HFFc6 (cell line): ENCODE measurements at places on chromosomes 2 and 18.

DNA sequence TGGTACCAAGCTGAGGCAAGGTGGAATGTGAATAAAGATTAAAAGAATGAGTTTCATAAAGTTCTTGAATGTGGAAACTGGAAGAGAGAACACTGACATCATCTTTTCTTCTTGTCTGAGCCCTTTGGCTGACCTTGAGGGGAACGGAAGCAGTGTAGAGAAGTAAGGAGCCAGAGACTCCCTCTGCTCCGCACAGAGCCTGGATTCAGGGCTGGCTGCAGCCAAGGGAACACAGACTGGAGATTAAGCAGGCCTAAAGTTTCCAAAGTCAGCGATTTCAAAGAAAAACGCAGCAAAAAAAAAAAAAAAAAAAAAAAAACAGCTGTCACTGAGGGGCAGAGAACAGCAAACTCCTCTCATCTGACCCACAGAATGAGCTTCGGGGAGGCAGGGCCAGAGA lies 19.3 kb upstream of the ALK start:
- DNase-seq, result no peak
- no peak overlapping the region for H3K4me3 ChIP-seq
- H3K27me3 ChIP-seq, result no peaks in the 10 kb centered on the region; the same call in none of the 2 replicates
- no peak overlapping the region for H3K27ac ChIP-seq

GRCh38 chr2:82224301-82224940 lies 1919.9 kb upstream of the LRRTM1 start:
- H3K27me3 ChIP-seq, result no peaks in the 10 kb centered on the region
- no peaks in the 10 kb centered on the region for H3K36me3 ChIP-seq

GRCh38 chr2:10235099-10235908 lies 67.4 kb upstream of the HPCAL1 start:
- no peaks in the 10 kb centered on the region for H3K36me3 ChIP-seq
- no peak for DNase-seq
- H3K27ac ChIP-seq, result no peak overlapping the region
- no peaks in the 10 kb centered on the region for H3K4me1 ChIP-seq

DNA sequence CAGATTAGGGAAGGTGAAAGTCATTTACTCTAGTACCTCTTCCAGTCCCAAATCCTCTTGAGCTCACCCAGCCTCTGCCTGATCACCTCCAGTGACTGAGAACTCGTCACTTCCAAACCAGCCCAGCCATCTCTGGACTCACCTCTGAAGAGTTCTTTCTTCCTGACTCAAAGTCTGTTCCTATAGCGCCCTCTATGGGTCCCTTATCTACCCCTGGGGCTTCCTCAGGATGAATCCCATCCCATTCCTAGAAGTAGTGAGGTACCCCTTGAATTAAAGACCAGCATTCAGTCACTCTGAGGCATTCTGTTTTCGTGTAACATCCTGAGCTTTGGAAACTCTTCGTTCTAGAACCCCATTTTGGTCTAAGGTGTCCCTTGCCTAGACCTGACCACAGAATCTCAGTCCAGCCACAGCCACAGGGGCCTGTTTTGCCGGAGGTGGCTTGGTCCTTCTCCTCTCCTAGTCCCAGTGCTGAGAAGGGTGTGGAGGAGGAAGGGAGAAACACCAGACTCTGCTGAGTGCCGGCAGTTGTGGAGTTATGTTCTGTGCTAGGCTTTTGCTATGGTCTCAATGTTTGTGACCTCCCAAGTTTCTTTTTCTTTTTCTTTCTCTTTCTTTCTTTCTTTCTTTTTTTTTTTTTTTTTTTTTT lies 32.7 kb downstream of the SIX3 start:
- DNase-seq, result peak; percentile 41
- H3K4me1 ChIP-seq, result peaks cover 23% of the 10 kb centered on the region
- H3K27ac ChIP-seq, result no peak overlapping the region
- H3K4me3 ChIP-seq, result no peak overlapping the region

- H3K27me3 ChIP-seq, result peaks cover 37% of the 10 kb centered on the region
- no peak for DNase-seq
- H3K4me3 ChIP-seq, result no peak overlapping the region
- H3K4me1 ChIP-seq, result peaks cover 3% of the 10 kb centered on the region
- H3K36me3 ChIP-seq, result no peaks in the 10 kb centered on the region
Observed at GRCh38 chr18:37435996-37436395, 129.6 kb downstream of the CELF4 start.

DNA sequence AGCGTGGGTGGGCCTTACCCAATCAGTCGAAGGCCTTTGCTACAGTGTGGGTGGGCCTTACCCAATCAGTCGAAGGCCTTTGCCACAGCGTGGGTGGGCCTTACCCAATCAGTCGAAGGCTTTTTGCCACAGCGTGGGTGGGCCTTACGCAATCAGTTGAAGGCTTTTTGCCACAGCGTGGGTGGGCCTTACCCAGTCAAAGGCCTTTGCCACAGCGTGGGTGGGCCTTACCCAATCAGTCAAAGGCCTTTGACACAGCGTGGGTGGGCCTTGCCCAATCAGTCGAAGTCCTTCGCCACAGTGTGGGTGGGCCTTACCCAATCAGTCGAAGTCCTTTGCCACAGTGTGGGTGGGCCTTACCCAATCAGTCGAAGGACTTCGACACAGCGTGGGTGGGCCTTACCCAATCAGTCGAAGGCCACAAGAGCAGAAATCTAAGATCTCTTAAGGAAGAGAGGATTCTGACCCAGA lies 16.3 kb upstream of the GAL3ST2 start:
- DNase-seq, result no peak
- no peak overlapping the region for H3K27ac ChIP-seq
- peaks cover 3% of the 10 kb centered on the region for H3K27me3 ChIP-seq
- no peak overlapping the region for H3K4me3 ChIP-seq
- no peaks in the 10 kb centered on the region for H3K4me1 ChIP-seq

GRCh38 chr2:205333351-205333750 lies 348.9 kb upstream of the NRP2 start:
- no peak for DNase-seq
- H3K27me3 ChIP-seq, result peaks cover 3% of the 10 kb centered on the region; the same call in 1 of the 2 replicates
- no peak overlapping the region for H3K27ac ChIP-seq
- peaks cover 14% of the 10 kb centered on the region for H3K36me3 ChIP-seq
- no peak overlapping the region for H3K4me3 ChIP-seq
- H3K4me1 ChIP-seq, result no peaks in the 10 kb centered on the region

DNA sequence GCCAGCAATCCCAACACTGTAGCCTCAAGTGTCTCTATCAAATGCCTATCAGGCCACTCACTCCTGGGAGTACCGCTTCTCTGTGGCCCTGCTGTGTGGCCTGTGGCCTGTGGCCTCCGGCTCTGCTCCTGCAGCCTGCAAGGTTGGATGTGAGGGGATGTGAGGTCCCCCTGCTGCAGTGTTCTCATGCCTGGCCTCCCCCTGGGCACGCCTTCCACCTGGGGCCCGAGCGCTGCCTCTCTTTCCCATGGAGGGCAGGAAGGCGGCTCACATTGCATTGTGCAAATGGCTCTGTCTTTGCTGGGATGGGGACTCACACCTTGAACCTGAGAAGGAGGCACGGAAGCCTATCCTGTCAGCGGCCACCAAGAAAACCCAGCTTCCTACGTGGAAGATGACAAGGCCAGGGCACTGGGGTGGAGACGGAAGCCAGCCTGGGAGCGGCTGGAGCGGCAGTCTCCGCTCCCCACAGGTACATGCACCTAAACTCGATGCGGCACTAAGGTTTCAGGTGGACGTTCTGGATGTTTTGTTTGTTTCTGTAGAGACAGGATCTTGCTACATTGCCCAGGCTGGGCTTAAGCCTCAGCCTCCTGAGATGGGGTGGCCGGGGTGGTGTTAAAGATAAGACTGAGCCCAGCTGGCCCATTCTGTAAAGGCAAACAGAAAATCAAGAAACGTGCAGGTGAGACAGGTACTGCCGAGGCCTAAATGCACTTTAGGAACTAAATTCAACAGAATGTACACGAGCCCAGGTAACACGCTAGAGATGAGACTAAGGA lies 140.1 kb downstream of the HDAC4 start:
- H3K27me3 ChIP-seq, result no peaks in the 10 kb centered on the region; the same call in none of the 2 replicates
- no peak overlapping the region for H3K4me3 ChIP-seq
- H3K27ac ChIP-seq, result no peak overlapping the region
- DNase-seq, result no peak

- H3K36me3 ChIP-seq, result peaks cover 4% of the 10 kb centered on the region
- no peaks in the 10 kb centered on the region; the same call in 1 of the 2 replicates for H3K27me3 ChIP-seq
- H3K4me3 ChIP-seq, result no peak overlapping the region
Observed at GRCh38 chr18:5286525-5286924, 9.0 kb downstream of the ZBTB14 start.

DNA sequence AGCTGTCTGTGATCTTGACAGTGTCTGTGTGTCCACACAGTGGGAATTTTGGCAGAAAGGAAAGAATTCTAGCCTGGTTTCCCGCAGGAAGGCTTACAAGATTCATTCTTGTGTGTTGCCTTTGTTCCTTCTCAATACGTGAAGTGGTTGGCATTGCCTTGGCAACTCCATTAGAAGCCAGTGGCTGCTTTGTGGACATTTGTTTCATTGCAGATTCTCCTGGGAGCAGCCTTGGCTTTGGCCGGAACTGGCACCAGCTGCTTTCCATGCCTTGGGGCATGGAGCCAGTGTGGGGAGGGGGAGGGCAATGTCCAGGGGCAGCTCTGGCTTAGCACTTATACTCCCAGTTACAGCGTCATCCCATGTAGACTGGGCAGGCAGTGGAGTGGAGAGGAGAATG lies 39.4 kb downstream of the KIF5C start:
- H3K27me3 ChIP-seq, result peaks cover 20% of the 10 kb centered on the region
- H3K27ac ChIP-seq, result no peak overlapping the region
- no peak overlapping the region for H3K4me3 ChIP-seq
- DNase-seq, result no peak
- no peaks in the 10 kb centered on the region for H3K4me1 ChIP-seq
- no peaks in the 10 kb centered on the region; the same call in 1 of the 2 replicates for H3K36me3 ChIP-seq

DNA sequence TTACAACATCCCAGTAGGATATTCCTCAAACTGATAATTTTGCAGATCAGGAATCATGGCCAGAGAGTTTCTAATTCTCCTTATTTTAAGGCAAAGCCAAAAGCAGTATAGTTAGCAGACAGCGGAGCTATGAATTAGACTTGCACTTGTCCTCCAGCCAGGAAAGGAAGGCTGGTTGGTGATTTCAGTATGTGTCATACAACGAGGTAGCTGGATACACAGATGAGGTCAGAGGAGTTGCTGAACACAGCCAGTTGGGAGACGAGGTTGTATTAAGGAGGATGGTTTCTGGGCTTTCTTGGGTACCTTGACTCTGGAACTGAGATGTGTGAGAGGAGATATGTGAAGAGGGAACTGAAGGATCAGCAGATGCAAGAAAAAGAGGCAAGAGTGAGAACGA lies 185.2 kb downstream of the SOX11 start:
- no peaks in the 10 kb centered on the region for H3K4me1 ChIP-seq
- DNase-seq, result no peak
- no peaks in the 10 kb centered on the region for H3K36me3 ChIP-seq
- no peak overlapping the region for H3K27ac ChIP-seq
- no peaks in the 10 kb centered on the region; the same call in 1 of the 2 replicates for H3K27me3 ChIP-seq
